Upper lobe of left lung (tissue), 6 donors: ENCODE measurements at places on chromosomes 1 and 21.

- no peaks in the 10 kb centered on the region for H3K27me3 ChIP-seq
- no peaks in the 10 kb centered on the region for H3K4me1 ChIP-seq
- DNase-seq = no peak
- H3K36me3 ChIP-seq = no peaks in the 10 kb centered on the region
These were observed 35.0 kb upstream of the RD3 start for GRCh38 chr1:211527006-211527405.

DNA sequence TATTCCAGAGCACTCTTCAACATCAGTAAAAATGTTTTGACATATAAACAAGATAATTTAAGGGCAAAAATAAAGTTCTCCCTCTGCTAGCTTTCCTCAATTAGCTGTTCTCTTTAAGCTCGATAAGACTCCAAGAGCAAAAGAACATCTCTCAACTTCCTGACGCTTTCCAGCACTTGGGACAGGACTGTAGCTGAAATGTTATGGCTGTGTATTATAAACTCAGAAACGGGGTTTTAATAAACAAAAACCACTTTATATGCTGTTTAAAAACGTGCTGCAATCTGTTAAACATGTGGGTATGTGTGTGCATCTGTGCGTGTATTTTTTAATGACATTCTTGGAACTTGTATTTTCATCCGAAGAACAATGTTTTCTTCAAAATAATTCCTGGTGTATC, 71.5 kb upstream of the RGS2 start:
- DNase-seq = no peak
- H3K4me1 ChIP-seq = no peaks in the 10 kb centered on the region
- H3K27me3 ChIP-seq = no peaks in the 10 kb centered on the region
- no peak overlapping the region for H3K4me3 ChIP-seq
- H3K36me3 ChIP-seq = no peaks in the 10 kb centered on the region

- H3K27ac ChIP-seq = no peak overlapping the region
- DNase-seq = no peak
- H3K4me1 ChIP-seq = peaks cover 8% of the 10 kb centered on the region
- no peaks in the 10 kb centered on the region for H3K27me3 ChIP-seq
- H3K36me3 ChIP-seq = no peaks in the 10 kb centered on the region
- no peak overlapping the region for H3K4me3 ChIP-seq
These were observed 119.4 kb downstream of the CAMTA1 start for GRCh38 chr1:6904476-6905170.

DNA sequence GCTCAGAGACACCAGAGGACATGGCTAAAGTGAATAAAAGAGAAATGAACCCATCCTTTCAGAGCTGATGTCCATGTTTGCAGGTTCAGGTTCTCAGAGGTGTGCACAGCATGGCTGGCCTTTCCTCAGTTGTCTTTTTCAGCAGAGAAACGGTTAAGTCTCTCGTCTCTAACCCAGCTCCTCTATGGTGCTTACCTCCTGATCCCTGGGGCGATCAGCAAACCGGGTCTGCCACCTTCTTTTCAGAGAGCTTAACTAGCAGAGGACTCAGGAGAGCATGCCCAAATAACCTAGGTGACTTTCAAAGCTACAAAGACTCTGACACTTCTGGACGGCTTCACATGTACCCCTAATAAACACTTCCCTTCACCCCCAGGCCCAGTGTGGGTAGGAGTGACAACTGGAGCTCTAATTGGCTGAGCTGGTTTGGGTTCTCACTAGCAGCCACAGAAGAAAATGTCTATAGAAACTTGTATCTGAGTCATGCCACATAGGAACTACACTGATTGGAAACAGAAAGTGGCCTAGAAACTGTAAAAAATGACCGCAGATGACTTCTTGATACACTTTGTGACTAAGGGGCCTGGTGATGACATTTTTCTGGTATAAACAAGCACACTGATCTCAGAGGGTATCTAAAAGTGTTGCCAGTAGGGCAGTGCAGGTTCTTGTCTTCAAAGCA, at the start of gene AIM2:
AIM2 (minus strand) TSS at position 329 of the 682 bp plus-strand sequence. CDS start 3,267 bp downstream, outside the sequence.
- H3K27ac ChIP-seq = peak within 1 kb of the TSS; percentile 80

GRCh38 chr1:160797271-160797709, 1.3 kb downstream of the LY9 start:
- peak overlapping the region; percentile 29 for H3K27ac ChIP-seq
- H3K27me3 ChIP-seq = no peaks in the 10 kb centered on the region
- no peak for DNase-seq
- H3K4me1 ChIP-seq = no peaks in the 10 kb centered on the region
- H3K4me3 ChIP-seq = peak overlapping the region; percentile 27
- H3K36me3 ChIP-seq = no peaks in the 10 kb centered on the region
